Suprapubic skin (tissue), 4 donors: ENCODE measurements at places on chromosomes 13 and 19. TPM values are rescaled to one million over a fixed set of nuclear protein-coding genes. Genes with fewer than 3 reads are reported as not detected.

DNA sequence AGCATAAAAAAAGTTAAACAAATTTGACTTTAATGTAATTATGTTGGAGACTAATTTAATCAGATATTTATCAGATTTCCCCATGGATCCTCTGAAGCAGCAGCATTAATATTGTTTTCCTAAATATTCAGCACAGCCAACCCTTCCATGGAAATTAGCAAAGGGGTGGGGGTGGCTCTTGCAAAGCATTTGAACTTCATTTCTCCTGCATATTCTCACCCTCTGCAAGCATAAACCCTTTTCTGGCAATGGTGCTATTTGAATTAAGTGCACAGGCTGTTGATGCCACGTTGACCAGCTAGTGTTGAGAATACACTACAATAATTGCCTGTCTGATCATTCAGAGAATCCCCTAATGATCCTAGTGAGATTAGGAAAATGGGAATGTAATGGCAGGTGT, 488.1 kb upstream of the KLF12 start:
- no peak for DNase-seq

DNA sequence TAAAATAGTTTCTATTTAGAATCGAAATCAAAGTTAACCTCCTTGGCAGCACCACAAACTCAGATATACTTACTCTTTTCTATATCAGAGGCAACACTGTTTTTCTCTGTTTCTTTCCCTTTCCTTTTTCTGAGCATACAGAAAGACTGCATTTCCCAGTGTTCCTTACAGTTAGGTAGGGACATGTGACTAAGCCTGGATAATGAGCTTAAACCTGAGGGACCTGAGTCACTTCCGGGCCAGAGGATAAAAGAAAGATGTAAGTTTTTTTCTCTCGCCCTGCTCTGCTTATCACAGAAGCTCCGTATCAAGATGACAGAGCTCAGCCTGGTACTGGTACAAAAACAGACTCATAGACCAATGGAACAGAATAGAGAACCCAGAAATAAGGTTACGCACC, 531.9 kb downstream of the KLF12 start:
- no peak for DNase-seq

- no peak for DNase-seq
Measured at GRCh38 chr13:76884186-76884906, 1.9 kb downstream of the KCTD12 start.

CDX2 gene
- total RNA-seq = not detected

GRCh38 chr19:46480415-46480814, 9.1 kb upstream of the PNMA8A start:
- DNase-seq = no peak

DNA sequence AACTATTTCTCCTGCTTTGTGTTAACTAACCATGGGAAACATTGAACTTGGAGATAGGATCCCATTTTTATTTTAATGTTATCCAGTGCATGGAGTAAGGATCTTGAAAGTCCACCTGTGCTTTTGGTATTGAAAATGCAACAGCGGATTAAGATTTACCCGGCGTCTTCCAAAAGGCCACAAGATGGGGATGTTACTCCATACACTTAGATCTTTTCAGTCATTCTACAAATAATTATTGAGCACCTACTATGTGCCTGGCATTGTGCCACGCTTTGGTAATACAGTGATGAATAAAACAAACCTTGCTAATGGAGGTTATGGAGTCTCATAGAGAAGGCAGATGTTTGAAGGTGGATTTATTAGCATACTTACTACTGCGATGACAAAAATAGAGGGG, 56.9 kb downstream of the RFC3 start:
- DNase-seq = no peak
